Stomach (tissue), 19 donors: ENCODE measurements at places on chromosomes 1 and 21.

DNA sequence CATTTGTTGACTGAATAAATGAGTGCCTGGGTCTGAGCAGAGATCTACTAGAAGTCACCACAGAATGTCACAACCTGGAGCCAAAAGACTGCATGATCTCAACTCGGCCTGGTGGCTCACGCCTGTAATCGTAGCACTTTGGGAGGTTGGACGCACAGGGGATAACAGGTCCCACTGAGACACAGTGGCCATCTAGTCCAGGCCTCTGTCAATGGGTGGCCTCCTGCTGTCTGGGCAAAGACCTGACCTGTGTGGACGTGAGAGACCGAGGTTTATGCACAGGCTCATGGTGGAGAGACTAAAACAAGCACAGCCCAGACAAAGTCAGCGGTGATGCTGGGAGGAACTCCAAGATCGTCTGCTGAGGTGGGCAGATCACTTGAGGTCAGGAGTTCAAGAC lies 103.0 kb upstream of the BACE2 start:
- no peak for DNase-seq

GRCh38 chr1:186888367-186888766 lies 59.6 kb downstream of the PLA2G4A start:
- DNase-seq: no peak

GRCh38 chr1:183812686-183813569 lies 8.0 kb downstream of the RGL1 start:
- DNase-seq: no peak

DNA sequence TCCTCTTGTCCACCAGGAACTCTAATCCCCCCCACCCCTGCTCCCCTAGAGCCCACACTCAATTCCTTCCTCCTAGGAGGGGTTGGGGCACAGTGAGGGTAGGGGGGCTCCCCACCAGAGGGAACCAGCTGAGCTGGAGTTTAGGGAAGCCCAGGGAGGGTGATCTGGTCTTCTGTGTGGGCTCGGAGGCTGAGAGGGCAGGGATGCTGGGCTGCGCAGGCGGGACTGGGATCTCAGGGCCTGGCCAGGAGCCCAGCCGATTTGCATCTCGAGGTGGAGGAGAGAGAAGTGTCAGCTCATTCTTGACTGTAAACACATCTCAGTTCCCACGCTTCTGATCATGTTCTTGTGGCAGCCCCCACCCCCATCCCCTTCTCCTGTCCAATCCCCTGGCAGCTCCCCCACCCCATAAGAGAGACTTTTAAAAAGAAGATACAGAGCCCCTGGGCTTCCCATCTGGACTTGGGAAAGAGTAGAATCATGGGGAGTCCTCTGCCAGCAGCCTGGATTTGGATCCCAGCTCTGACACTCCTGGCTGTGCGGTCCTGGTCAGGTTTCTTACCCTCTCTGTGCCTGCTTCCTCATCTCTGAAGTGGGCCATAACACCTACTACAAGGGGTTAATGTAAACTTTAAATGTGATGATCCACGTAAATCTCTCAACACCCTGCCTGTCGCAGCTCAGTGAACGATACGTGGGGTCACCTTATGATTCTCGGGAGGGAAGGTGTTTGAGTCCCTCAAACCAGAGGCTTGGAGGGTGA lies 6.6 kb downstream of the PEAR1 start:
- DNase-seq: no peak

DNA sequence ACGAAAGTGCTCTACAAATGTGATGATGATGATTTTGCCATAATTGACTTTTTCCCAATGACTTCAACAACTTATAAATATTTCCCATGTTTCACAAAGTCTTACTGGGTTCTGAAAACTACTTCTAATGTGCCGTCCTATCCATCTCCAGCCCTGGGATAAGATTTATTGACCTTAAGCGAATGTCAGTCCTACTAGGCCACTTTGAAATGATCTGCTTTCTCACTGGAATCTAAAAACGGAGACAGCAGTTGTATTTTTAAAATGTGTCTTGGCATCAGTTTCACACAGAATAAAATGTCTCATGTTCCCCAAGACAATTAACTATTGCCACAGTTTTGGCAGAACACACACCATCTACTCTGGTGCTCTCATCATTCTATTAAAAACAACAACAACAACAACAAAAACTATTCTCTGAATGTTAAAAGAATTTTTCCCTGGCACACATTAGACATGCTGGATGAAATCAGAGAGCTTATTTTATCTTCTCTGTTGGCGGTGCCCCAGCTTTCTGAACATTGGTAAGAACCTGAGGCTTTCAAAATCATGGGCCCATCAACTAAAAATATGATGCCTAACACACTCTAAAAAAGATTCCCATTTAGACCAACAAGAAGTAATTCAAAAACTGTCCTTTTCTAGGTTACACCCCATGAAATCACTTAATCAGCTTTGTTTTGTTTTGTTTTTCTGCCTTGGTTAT lies 23.1 kb upstream of the DNASE2B start:
- peak; percentile 44 for DNase-seq

- DNase-seq: no peak
Measured at GRCh38 chr1:10617931-10618885, 143.5 kb downstream of the PEX14 start.

- no peak for DNase-seq
Measured at GRCh38 chr1:172254521-172255222, 165.8 kb upstream of the C1orf105 start.

DNA sequence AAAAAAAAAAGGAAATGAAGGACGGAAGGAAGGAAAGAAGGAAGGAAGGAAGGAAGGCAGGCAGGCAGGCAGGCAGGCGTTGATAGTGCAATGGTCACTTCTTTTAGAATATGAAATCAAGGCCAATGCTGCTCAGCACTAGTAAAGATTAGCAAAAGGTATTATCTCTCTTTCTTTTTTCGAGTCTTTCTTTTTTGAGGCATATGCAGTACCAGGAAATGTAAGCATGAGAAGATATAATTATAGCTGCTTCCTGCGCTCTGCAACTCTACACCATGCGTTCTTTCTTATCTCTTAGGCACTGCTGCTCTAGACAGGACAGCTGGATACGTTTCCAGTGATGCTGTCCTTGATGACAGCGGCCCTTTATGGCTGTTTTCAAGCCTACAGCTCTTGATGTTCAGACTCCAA lies 1512.5 kb upstream of the B3GALT2 start:
- DNase-seq: no peak

DNA sequence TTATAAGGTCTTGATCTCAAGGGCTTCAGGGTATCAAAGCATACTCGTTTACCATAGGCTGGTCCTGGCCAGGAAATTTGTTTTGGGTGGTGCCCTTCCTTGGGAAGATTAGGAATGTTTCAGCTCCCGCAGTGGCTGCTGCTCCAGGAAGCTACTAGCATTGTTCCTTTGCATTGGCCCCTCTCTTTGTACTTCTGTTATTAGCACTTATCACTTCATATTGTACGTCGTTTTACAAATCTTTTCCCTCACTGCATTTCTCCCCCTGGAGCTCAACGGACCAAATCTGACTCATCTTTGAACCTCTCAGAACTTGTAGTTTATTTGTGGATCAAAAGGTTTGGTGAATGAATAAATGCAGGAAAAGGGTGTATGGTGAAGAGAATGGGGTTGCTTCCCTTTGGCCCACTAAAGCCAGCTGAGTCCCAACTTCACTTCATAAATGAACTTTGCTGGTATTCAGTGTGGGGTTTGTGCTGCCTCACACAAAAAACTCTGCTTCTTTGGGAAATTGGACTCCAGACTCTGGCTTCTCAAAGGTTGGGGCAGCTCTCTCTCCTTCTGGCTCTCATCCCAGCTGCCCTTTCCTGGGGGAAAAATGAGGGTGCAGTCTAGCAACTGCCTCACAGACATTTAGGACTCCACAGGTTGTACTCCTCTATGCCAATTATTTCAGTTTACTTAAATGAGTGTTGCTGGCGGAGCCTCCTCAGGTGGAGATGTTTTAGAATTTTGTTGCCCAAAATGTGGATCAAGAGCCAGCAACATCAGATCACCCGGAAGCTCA lies 5.9 kb downstream of the GNAT2 start:
- DNase-seq: no peak
